ENCODE measurements at places on chromosomes 6 and 20. TPM values are rescaled to one million over a fixed set of nuclear protein-coding genes. Genes with fewer than 3 reads are reported as not detected.

The WFDC10B gene
- total RNA-seq = not detected

The MLIP gene
- not detected for total RNA-seq

The CASS4 gene
- total RNA-seq = 0.28 TPM

The HLA-DPA1 gene
- total RNA-seq = 1.9 TPM

The GINS1 gene
- total RNA-seq = 29.3 TPM

The GPX5 gene
- not detected for total RNA-seq

The FUT9 gene
- total RNA-seq = not detected

The FAM209B gene
- total RNA-seq = not detected

The SF3B5 gene
- 80.6 TPM for total RNA-seq

The OTOR gene
- total RNA-seq = not detected

The HLA-DOB gene
- total RNA-seq = under 0.01 TPM

The NKAPL gene
- total RNA-seq = 2.1 TPM

The LY6G6C gene
- total RNA-seq = under 0.01 TPM

The RPS6KA2 gene
- 38.3 TPM for total RNA-seq

The DAAM2 gene
- total RNA-seq = 36.9 TPM

The ABHD12 gene
- 58.9 TPM for total RNA-seq

The TRIM40 gene
- total RNA-seq = not detected

The OR2J3 gene
- total RNA-seq = not detected

The SYCP2 gene
- 1.1 TPM for total RNA-seq

The BPIFA1 gene
- total RNA-seq = not detected

The CTAGE9 gene
- total RNA-seq = not detected

The SCRT2 gene
- total RNA-seq = not detected

The ASIP gene
- not detected for total RNA-seq
